NCI-H187 (cell line): ENCODE measurements at places on chromosomes 13 and 19.

DNA sequence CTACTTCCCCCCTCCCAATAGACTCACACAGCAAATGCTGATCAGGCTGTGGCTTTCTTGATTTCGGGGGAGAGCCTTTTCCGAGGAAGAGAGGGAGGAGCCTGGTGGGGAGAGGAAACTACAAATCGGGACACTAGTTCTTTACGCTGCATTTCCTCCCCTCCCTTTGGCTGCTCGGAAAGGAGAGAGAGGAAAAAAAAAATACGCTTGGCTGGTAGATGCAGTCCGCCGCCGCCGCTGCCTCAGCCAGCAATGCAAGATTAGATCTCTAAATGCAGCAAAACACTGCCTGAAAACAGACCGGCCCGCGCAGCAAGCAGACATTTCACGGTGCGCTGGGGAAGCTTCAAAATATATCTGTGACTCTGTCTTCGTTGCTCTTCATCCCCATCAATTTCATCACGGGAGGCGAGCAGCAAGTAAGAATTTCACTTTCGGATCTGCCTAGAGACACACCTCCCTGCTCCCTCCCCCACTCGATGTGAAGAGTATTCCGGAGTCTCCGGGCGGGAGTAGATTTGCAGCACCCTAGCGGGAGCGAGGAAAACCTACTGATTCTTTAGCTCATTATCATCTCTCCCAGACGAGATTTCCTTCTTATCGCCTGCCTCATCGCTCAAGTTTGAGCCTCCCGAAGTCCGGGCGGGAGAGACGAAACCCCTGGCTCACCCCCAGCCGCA lies at the start of gene PCDH17:
Gene PCDH17 (plus strand): TSS at position 149 of the 680 bp plus-strand sequence. CDS start 803 bp downstream, outside the sequence.
- DNase-seq, result peak; percentile 57

- no peak for DNase-seq
Measured at GRCh38 chr13:102587916-102588315, 8.9 kb upstream of the TPP2 start.

DNA sequence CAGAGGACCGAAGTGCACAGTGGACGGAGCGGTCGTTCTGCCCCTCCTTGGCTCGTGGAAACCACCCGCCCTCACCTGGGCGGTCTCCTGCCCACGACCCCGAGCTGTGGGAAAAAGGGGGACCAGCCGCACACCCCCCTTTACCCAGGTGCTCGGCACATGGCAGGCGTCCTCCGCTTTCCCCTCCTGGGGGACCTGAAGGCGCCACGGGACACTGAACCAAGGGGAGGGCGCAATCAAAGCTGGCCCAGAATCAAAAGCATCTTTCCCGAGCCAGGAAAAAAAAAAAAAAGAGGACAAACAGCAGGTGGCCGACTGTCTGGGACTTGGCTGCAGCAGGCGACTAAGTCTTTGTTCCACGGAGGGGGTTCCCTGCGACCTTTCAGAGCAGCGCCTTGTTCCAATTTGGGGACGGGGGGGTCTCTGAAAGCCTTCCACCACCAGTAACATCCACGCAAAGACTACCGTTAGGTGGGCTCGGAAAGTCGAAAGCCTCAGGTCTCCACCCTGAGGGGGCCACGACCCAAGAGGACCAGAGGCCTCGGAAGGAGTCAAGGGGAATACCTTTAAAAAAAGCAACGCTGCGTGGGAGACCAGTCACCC lies 1.1 kb downstream of the MBD3 start:
- DNase-seq, result no peak

DNA sequence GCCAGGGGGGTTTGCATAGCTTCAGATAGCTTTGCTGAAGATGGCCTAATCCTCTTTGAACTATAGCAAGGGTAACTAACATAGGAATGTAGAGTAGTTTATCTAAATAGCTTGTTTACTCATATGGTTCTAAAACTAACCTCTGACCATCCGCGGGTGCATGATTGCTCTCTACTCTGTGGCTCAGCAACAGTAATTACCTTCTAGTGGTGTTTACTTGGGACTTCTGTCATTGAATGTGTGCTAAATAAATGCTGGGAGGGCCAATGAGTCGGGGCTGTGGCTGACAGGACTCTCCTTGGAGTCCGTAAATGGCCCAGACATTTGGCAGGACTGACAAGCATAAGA lies 1461.9 kb downstream of the UQCRFS1 start:
- DNase-seq, result no peak

DNA sequence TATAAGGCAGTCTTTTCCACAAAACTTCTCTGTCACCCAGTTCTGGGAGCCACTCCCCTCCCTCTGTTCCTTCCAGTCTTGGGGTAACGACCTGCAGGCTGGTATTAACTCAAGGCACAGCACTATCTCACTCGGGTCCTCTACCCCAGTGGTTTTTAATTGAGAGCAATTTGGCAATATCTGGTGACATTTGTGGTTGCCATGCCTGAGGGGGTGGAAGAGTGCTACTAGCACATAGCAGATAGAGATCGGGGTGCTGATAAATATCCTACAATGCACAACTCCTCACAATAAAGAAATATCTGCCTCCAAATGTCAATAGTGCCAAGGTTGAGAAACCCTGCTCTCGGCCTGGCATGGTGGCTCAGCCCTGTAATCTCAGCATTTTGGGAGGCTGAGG lies 117.7 kb upstream of the ABCC4 start:
- no peak for DNase-seq

DNA sequence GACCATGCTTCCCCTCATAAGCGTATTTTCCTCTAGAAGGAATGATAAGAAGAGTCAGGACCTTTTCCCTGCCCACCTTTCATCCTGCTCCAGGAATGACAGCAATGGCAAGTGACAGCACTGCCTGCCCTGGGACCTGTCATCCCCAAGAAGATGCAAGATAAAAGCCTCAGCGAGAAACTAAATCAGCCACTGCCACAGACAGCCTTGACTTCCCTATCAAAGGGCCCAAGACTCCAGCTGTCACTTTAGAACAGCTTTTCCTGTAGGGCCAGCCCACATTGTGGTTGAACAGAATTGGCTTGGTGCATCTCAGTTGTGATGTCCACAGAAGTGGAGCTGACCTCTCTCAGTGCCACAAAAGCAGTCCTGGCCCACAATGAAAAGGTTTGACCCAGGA lies 1.1 kb downstream of the RAB8A start:
- DNase-seq, result no peak

DNA sequence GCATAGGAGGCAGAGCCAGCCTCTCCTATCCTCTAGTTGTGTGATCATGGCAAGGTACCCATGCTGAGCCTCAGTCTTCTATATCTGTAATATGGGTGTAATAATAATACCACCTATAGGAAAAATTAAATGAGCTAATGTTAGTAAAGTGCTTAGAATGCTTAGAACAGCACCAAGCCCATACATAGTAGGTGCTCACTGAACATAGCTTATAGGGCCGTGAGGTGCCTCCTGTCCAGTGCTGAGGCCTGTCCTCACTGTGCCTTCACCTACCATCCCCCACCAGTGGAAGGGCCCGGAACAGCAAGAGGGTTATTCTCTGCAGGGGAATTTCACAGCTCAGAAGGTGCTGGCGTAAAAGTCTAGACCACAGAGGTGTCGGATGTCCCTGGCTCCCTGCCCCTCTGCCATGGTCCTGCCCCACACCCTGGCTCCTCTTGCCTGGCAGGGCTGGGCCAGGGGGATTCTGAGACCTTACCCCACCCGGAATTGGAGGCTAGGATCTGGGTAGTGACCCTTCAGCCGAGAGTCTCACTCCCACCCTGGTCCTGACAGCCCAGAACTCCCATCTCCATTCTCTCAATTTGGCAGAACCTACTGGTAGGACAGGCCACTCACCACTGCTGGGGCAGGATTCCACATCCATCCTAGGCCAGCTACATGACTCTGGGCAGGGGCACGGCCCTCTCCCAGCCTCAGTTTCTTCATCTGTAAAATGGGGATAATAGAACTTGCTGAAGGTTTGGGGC lies 2.2 kb upstream of the SCN1B start:
- DNase-seq, result no peak

GRCh38 chr19:39098365-39099269 lies 14.4 kb downstream of the ACP7 start:
- no peak for DNase-seq

- no peak for DNase-seq
Measured at GRCh38 chr13:47190696-47191305, 293.9 kb upstream of the HTR2A start.

DNA sequence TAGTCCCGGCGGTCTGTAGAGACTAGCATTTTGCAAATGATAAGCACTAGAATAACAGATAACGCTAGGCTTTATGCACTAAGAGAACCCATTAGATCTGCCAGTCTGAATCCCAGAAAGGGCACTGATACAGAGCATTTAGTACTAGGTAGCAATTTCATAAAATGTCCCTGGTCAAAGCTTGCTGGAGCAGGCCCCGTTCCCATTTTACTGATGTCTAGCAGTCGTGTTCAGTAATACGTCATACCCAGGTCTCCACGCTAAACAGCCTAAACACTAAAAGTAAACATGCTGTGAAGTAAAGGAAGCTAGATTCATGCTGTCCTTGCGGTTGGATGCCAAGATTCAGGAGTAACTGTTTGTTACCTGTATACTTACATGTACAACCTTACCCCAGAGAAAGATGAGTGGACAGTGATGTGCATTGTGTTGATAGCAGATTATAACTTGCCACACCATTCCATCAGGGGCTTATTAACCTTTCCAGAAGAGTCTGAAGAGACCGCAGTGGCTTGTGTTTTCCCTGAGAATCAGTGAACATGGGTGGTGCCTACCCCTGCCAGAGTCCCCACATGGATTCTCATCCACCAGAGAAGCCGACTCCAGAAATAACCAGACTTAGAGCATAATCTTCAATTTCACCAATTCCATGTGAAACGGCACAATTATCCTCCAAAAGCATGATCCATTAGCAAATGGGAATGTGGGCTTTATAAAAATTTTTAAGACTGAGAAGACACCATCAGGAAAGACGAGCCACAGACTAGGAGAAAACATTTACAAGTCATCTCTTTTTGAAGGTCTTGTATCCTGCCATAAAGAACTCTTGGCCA lies 3.4 kb upstream of the RPS11 start:
- DNase-seq, result no peak

- DNase-seq, result no peak
Measured at GRCh38 chr19:9796113-9796773, 22.6 kb downstream of the FBXL12 start.

DNA sequence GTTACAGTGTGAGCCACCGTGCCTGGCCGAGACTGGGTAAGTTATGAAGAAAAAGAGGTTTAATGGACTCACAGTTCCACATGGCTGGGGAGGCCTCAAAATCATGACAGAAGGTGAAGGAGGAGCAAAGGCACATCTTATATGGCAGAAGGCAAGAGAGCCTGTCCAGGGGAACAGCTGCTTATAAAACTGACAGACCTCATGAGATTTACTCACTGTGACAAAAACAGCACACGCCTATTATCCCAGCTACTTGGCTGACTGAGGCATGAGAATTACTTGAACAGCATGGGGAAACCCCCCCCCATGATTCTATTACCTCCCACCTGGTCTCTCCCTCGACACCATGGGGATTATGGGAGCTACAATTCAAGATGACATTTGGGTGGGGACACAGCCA lies 23.4 kb upstream of the ZNF561 start:
- DNase-seq, result no peak

GRCh38 chr13:93398167-93399035 lies 171.8 kb downstream of the GPC6 start:
- no peak for DNase-seq

- DNase-seq, result no peak
Measured at GRCh38 chr13:96617528-96617927, 376.7 kb downstream of the OXGR1 start.

- DNase-seq, result no peak
Measured at GRCh38 chr13:112723771-112724170, 33.9 kb downstream of the ATP11A start.

DNA sequence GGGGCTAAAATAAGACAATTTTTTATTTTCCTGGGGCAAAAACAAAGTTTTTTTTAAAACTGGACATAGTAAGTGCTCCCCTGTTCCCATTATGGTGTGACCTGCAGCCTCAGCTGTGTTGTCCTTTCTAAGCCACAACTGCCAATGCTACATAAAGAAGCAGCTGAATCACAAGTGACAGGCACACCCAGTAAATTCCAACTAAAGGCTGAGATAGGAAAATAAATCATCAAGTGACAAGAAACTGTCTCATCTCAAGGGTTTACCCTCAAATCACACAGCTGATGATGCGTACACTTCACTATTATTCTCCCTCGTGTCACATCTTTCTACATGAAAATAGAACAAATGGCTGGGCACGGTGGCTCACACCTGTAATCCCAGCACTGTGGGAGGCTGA lies 28.7 kb downstream of the STK24 start:
- no peak for DNase-seq

- no peak for DNase-seq
Measured at GRCh38 chr13:24038841-24039330, 121.6 kb upstream of the SPATA13 start.

DNA sequence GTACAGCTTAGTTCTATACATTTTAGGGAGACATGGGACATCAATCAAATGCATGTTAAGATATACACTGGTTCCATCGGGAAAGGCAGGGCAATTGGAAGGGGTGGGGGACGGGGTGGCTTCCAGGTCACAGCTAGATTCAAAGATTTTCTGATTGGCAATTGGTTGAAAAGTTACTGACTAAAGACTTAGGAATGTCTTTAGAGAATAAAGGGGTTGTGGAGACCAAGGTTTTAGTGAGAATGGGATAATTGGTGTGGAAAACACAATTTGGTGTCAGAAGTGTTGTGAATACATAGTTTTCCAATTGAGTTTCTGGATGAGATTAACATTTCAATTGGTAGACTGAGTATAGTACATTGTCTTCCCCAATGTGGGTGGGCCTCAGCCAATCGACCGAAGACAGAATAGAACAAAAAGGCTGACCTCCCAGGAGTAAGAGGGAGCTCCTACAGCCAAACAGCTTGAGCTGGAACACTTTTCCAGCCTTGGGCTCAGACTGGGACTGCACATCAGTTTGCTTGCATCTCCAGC lies 988 bp upstream of the CCDC169 start:
- no peak for DNase-seq

DNA sequence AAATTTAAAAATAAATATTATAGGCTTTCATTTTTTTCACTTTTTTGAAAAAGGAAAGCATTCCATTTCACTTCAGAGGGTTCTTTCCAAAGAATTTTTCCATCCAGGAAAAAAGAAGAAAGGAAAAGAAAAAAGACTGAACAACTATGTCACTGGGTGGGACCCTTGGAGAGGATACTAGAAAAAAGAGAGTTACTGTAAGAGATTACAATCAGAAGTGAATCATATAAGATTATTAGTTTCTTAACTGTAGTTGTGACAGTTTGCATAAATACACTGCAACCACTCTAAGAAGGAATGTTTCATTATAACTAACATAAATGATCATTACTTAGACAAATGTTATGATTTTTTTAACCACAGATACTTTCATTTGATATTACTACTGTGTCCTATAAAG lies 87.8 kb downstream of the KLF12 start:
- DNase-seq, result no peak

DNA sequence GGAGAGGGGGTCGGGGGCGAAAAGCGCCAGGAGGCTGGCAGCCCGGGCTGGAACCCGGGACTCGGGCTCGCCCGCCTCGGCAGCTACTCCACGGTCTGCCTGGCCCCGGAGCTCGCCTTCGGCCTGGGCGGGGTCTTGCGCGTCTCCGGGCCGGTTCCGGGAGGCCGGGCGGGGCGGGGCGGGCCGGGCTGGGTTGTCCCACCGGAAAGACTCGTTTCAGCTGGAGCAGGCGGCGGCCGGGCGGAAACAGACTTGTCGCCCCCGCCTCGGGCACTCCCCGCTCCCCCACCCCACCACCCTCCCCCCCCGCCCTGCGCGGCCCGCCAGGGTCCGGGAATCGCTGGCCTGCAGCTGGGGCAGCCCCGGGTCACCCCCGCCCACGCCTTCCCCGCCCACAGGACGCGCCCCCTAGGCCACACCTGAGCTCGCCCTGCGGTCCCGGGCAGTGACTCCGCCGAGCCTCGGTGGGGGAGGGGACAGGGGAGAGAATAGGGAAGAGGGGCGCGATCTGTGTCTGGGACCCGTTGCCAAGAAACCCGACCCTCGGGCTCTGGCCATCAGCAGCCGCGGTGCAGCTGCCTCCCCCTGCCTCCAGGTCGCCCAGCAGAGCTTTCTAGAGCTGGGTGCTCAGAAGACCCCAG lies 109.4 kb downstream of the KCTD15 start:
- no peak for DNase-seq
